ENCODE measurements at places on chromosomes 7 and 10. TPM values are rescaled to one million over a fixed set of nuclear protein-coding genes. Genes with fewer than 3 reads are reported as not detected.
A peak's percentile ranks its signal among the peaks of the same experiment; 100 is the strongest.

DNA sequence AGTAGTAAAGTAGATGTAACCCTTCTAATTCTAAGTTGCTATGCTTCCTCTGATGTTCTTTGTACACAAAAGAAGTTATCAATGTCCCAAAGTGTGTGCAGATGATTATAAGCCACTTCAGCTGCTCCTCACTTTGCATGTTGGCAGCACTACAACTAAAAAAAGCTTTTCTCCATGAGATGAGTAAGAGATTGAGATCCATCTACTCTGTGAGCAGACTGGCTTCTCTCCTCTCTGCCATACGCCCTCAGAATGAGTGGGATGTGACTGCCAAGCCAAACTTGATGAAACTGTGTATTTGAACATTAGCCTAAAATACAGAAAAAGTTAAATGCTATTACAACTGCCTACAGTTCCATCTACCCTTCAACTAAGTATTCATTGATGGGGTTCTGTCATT is 102.9 kb upstream of the ETV1 start:
- no peaks in the 10 kb centered on the region for H3K27me3 ChIP-seq
- no peaks in the 10 kb centered on the region for H3K4me1 ChIP-seq
- H3K36me3 ChIP-seq, result no peaks in the 10 kb centered on the region

GRCh38 chr7:73817121-73817520 is 13.7 kb upstream of the CLDN4 start:
- H3K27ac ChIP-seq, result no peak overlapping the region
- H3K4me3 ChIP-seq, result no peak overlapping the region
- no peaks in the 10 kb centered on the region for H3K27me3 ChIP-seq
- no peaks in the 10 kb centered on the region for H3K4me1 ChIP-seq

Gene LHFPL3
- total RNA-seq, result 0.12 TPM

GRCh38 chr7:148395352-148395811 is 195.2 kb upstream of the C7orf33 start:
- no peaks in the 10 kb centered on the region for H3K27me3 ChIP-seq
- H3K4me1 ChIP-seq, result no peaks in the 10 kb centered on the region
- H3K27ac ChIP-seq, result no peak overlapping the region
- no peak overlapping the region for H3K4me3 ChIP-seq
- no peaks in the 10 kb centered on the region for H3K36me3 ChIP-seq
- DNase-seq, result no peak

GRCh38 chr10:24114556-24114955 is 94.4 kb upstream of the KIAA1217 start:
- no peaks in the 10 kb centered on the region for H3K27me3 ChIP-seq
- no peak overlapping the region for H3K4me3 ChIP-seq
- H3K27ac ChIP-seq, result no peak overlapping the region
- no peaks in the 10 kb centered on the region for H3K4me1 ChIP-seq

GRCh38 chr7:32658034-32658433 is 162.7 kb downstream of the AVL9 start:
- H3K27ac ChIP-seq, result no peak overlapping the region
- H3K27me3 ChIP-seq, result no peaks in the 10 kb centered on the region
- H3K4me1 ChIP-seq, result no peaks in the 10 kb centered on the region
- DNase-seq, result peak; percentile 38

- no peaks in the 10 kb centered on the region for H3K27me3 ChIP-seq
- H3K4me3 ChIP-seq, result no peak overlapping the region
- no peak for DNase-seq
- H3K27ac ChIP-seq, result no peak overlapping the region
These were observed 18.5 kb downstream of the STAM start for GRCh38 chr10:17662193-17663138.

Gene VWDE
- total RNA-seq, result 1.2 TPM

DNA sequence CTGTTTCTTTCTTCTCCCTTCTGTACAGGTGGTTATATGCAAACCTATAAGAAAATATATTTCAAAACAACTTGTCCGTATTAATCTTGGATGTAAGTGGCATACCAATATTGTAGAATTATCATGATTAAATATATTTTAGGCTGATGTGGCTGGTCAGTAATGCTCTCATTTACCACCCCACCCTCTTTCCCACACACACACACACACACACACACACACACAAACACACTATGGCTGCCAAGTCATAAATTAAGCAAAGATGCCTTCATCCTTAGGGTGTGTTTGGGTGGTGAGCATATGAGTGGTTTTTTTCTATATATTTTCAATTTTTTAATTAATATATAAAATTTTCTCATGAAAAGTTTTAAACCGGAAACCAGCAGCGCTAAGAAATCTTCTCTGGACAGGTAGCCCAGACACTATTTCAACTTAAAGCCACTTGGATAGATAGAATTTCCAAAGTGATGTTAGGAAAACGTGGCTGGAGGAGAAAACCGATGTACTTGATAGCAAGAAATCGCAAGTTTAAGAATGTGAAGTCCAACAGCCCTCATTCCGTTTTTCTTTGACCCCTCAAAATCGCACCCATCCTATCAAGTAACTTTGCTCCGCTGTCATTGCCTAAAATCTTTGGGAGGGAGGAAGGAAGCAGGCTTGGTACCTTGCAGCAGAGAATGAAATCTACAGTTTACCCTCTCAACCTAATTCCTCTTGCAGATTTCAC is 171.7 kb downstream of the FAM107B start:
- no peaks in the 10 kb centered on the region for H3K36me3 ChIP-seq
- no peaks in the 10 kb centered on the region for H3K27me3 ChIP-seq
- no peak overlapping the region for H3K27ac ChIP-seq
- no peak for DNase-seq

- H3K27me3 ChIP-seq, result no peaks in the 10 kb centered on the region
- H3K4me3 ChIP-seq, result no peak overlapping the region
These were observed 22.3 kb downstream of the CALML3 start for GRCh38 chr10:5546891-5547680.

DNA sequence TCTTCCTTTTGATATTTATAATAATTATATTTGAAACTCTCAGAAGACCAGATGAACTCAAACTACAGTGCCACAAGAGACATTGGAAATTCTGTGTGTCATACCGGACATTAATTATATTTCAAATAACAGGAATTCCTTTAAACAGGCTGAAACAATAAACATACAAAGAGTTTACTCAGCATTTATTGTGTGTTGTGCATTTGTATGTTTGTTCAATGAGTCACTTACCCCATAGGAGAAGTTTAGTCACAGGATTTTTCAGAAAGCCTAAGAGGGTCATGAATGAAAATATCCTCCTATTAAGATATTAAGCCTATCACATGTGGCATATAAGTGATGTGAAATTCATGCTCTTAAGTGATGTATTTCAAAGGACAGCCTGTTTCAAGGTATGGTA is 566.8 kb downstream of the CNTNAP2 start:
- H3K36me3 ChIP-seq, result no peaks in the 10 kb centered on the region
- H3K27ac ChIP-seq, result no peak overlapping the region
- DNase-seq, result no peak

DNA sequence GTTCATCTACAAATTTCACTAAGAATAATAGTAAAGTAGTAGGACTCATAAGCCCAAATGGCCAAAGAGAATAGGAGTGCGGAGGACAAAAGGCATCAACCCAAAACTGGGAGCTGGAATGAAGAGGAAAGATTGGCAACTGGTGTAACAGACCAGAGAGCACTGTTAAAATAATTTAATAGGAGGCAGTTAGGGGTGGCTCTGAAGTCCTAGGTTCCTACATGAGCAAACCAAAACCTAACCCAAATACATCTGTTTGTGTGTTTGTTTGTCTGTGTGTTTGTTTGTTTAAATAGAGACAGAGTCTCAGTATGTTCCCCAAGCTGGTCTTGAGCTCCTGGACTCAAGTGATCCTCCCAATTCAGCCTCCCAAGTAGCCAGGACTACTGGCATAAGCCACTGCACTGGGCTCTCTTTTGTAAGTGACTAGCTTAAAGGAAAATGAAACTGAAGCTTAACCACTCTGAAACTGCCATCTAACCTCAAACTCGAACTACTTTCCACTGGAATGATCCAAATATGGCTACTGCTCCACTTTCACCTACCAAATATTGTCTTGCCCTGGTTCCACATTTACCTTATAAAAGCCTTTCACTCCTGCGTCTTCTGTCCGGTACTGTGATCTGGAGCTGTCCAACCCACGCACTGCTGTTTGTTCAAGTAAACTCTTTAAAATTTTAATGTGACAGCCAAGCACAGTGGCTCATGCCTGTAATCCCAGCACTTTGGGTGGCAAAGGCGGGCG is 94.9 kb downstream of the AKR1D1 start:
- DNase-seq, result no peak
- H3K27ac ChIP-seq, result no peak overlapping the region
- no peaks in the 10 kb centered on the region for H3K27me3 ChIP-seq
- H3K4me1 ChIP-seq, result no peaks in the 10 kb centered on the region
- H3K36me3 ChIP-seq, result no peaks in the 10 kb centered on the region

Gene ELMO1
- 4.2 TPM for total RNA-seq

GRCh38 chr10:43846187-43846680 is 197.6 kb upstream of the ZNF32 start:
- no peaks in the 10 kb centered on the region for H3K27me3 ChIP-seq
- H3K4me3 ChIP-seq, result no peak overlapping the region
- H3K27ac ChIP-seq, result no peak overlapping the region
- no peak for DNase-seq
- H3K4me1 ChIP-seq, result no peaks in the 10 kb centered on the region
- no peaks in the 10 kb centered on the region for H3K36me3 ChIP-seq

DNA sequence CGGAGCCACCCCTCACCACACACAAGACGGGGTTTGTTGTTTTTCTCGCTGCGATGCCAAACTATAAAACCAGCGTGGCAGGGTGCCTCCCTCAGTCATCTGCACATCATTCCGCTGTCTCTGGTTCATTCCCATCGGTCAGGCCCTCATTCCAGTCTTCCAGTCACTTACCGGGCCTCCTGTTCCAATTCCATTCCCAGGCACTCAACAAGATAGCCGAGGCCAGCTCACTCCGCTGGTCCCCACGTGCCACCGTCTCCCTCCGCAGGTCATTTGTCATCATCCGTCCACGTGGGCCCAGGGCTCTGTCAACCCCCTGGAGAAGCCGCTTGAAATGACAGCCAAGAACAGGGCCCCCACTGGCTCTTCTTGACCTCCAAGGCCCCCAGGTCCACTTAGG is 6.1 kb upstream of the TMEM184A start:
- no peaks in the 10 kb centered on the region for H3K27me3 ChIP-seq
- no peak overlapping the region for H3K4me3 ChIP-seq
- no peak overlapping the region for H3K27ac ChIP-seq
- peaks cover 8% of the 10 kb centered on the region for H3K4me1 ChIP-seq

DNA sequence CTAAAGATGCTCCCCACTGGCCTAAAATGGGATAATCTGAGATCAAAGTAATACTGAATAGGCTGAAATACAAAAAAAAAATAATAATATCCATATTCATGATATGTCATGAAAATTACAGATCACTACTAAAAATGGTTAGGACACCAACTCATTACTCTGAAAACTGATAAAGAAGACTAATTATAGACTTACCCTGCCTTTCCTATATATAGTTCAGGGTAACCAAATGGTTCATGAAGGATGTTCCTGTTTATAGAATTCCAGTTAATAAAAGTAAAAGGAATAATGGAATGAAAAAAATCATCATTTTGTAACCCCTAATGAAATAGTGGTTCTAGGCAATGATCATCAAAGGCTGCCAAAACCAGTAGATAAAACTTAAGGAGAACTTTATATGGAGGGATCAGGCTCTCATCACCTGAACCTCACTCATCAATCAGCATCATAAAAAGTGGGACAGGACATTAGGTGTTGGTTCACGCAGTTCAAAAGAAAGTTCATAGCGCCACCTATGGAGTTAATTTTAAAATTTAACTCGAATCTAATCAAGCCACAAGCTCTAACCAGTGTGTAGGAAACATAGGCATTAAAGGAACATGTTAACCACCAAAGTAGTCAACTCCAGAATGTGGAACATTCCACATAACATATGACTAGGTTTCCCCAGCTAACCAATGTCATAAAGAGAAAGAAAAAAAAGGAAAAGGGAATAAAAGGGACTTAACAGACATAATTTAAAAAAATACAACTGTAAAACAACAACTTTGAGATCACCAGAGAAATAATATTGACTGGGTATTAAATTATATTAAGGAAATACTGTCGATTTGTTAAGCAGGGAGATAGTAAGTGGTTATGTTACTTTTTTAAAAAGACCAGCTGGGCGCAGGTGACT is 35.7 kb downstream of the P4HA1 start:
- no peaks in the 10 kb centered on the region for H3K27me3 ChIP-seq
- peaks cover 2% of the 10 kb centered on the region for H3K36me3 ChIP-seq
- H3K27ac ChIP-seq, result no peak overlapping the region
- H3K4me1 ChIP-seq, result no peaks in the 10 kb centered on the region
- H3K4me3 ChIP-seq, result no peak overlapping the region
- no peak for DNase-seq

Gene PAPSS2
- 310 TPM for total RNA-seq

GRCh38 chr10:122560279-122560804 is at the start of gene DMBT1:
TSS of gene DMBT1 (plus strand) at chr10:122560754. CDS start at chr10:122560771, 17 bp downstream.
- DNase-seq, result no peak
- H3K4me1 ChIP-seq, result no peaks in the 10 kb centered on the region
- no peak within 1 kb of the TSS for H3K27ac ChIP-seq
- H3K4me3 ChIP-seq, result peak within 1 kb of the TSS; percentile 2
- H3K27me3 ChIP-seq, result no peaks in the 10 kb centered on the region

DNA sequence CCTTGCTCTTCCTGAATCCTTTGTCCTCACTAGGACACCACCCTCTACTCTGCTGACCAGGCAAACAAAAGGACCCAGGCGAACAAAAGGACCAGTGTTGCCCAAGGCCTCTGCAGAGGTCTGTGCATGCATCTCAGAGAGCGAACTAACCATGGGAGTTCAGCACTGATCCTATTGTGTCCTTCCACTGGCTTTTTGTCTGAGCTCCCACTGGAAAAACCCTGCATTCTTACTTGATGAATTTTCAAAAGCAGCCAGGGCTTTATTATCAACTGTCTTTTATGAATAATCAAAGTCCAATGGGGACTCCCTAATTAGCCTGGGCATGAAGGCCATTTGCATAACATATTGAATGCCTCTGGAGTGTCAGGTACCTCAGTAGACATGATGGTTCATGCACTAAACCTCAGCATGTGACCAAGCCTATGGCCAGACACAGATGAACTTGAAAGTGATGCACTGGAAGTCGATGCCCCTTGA is 140.6 kb downstream of the KCNMA1 start:
- no peaks in the 10 kb centered on the region for H3K36me3 ChIP-seq
- H3K27ac ChIP-seq, result no peak overlapping the region
- DNase-seq, result no peak
- H3K27me3 ChIP-seq, result no peaks in the 10 kb centered on the region
- no peaks in the 10 kb centered on the region for H3K4me1 ChIP-seq
- no peak overlapping the region for H3K4me3 ChIP-seq

Gene FFAR4
- 44.2 TPM for total RNA-seq
